ENCODE measurements at places on chromosomes 11 and 22. TPM values are rescaled to one million over a fixed set of nuclear protein-coding genes. Genes with fewer than 3 reads are reported as not detected.

TRIM49 gene
- not detected for total RNA-seq

FIBIN gene
- 65.4 TPM for total RNA-seq

APOBEC3A gene
- total RNA-seq = not detected

CCDC89 gene
- 7.9 TPM for total RNA-seq

SPDYC gene
- not detected for total RNA-seq

NRXN2 gene
- total RNA-seq = 0.55 TPM

TUBA8 gene
- 0.62 TPM for total RNA-seq

BIK gene
- total RNA-seq = not detected
